Mammary epithelial cell (primary cell): ENCODE measurements at places on chromosomes 7 and 10.

- DNase-seq, result peak; percentile 66
Observed at GRCh38 chr10:10804998-10805740, 212.5 kb upstream of the CELF2 start.

DNA sequence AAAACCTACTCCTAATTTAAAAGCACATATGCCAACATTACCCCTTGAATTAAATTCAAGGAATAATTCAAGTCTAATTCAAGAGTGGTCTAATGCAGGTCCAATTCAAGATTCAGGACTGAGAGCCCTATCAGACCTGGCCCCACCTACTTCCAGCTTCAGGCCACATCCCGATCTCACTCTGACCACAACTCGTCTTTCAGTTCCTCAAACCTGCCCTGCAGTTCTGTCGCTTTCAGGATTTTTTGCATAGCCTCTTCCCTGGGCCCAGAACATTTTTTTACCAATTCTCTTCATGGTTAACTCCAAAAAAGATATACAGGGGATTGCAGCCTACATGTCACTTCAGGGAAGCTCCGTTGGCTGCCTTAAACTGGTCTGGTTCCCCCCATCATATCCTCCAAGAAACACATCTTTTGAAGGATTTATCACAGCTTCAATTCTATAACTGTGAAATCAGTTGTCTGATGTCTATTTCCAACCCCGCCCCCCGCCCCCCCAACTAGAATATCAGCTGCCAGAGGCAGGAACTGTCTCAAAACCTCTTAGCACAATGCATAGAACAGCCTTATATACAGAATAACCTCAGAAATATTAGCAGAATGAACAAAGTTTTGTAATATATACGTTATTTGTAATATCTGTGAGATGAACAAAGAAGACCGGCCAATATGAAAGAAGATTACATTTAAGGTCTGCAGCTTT, 20.8 kb downstream of the CCDC6 start:
- DNase-seq, result no peak

GRCh38 chr10:100625816-100626215, 90.1 kb downstream of the HIF1AN start:
- no peak for DNase-seq

GRCh38 chr7:103148131-103148993, 537 bp downstream of the NAPEPLD start:
- peak; percentile 17 for DNase-seq

GRCh38 chr10:27223964-27224363, 16.6 kb downstream of the ACBD5 start:
- peak; percentile 5 for DNase-seq

DNA sequence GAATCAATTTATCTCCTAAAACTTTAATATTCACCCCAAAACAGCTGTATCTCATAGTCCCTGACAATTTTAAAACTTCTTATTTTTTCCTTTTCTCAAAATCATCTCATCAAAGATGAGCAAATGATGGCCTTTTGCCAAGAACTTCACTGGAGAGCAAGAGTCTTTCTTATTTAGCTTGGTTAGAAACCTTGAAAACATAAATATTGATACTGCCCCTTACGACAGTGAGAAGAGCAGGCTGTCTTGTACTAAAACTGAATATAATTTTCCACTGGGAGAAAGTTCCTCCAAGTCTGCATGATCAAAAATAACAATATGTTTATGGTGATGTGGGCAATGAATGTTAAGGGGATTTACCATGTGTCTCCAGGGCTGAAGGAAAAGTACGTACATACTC, 109.0 kb downstream of the COL28A1 start:
- DNase-seq, result no peak

DNA sequence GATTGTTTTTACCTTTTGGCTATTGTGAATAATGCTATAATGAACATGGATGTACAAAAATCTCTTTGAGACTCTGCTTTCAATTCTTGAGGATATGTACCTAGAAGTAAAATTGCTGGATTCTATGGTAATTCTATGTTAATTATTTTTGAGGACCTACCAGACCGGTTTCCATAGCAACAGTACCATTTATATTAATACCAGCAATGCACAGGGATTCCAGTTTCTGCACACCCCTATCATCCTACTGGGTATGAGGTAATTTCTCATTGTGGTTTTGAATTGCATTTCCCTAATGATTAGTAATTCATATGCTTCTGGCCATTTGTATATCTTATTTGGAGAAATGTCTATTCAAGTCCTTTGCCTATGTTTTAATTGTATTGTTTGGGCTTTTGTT, 9.9 kb upstream of the PPP1R9A start:
- no peak for DNase-seq

- no peak for DNase-seq
Observed at GRCh38 chr10:119393019-119393418, 149.5 kb downstream of the RGS10 start.

GRCh38 chr7:47093320-47094234, 488.3 kb downstream of the TNS3 start:
- DNase-seq, result no peak

DNA sequence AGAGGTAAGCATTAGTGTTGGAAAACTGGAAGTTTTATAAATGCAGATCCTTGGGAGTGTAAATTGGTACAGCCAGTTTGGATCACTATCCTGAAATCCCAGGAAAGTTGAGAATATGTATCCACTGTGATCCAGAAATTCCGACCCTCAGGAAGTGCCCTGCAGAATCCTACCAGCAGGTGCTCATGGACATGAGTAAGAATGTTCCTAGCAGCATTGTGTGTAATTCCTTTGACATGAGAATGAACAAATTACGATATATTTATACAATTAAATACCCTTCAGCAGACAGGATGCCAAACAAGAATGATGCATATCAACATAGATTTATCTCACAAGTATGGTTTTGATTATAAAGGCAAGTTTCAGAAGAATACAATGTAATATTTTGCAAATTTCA, 181.6 kb downstream of the XPNPEP1 start:
- DNase-seq, result no peak

- no peak for DNase-seq
Observed at GRCh38 chr7:114916261-114916892, 5.5 kb upstream of the MDFIC start.

DNA sequence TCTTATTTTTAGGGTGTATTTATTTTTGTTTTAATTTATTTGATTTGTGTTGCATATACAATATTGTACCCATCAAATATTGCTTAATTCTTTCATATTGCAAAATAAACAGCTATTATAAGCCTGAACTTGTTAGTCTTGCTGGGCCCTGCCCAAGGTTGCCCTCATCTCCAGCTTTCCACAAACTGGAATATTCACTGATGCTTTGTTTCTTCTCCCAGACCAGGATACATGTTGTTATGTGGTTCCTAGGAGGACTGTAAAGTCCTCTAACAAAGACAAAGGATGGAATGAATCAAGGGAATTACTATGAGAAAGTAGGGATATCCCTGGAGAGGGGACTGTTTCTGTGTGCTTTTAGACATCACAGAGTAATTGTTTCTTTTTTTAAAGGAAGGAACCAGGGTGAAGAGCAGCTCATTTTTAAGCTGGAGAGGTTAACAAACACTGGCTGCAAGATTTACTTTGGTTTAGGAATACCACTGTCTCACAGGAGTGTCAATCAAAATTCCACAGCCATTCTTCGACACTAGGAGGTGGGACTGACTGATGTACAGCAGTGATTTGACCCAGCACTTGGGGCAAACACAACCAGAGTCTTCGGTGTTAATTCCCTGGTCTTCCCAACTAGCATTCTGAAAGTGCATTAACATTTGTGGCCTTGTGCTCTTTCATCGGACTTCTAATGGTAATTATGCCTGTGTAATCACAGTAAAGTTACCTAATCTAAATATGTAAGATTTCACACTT, 14.8 kb upstream of the CD36 start:
- DNase-seq, result peak; percentile 54

- no peak for DNase-seq
Observed at GRCh38 chr7:83394776-83395175, 232.1 kb upstream of the PCLO start.

DNA sequence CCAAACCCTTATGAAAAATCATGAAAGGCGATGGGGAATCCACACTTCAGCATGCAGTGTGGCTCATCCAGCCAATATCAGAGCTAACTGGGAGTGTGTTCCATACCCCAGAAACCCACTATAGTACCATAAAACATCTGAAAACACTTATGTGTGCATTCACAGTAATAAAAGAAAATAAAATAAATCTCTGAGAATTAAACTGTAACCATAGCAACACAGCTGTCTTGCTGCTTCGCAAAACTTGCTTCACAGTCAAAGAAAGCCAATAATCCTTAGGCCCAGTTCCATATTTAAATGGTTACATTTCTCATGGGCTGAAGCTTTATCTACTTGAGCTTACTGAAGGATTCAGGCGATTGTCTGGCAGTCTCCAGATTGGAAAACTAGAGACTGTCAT, 19.9 kb upstream of the POLR1F start:
- DNase-seq, result no peak

- DNase-seq, result no peak
Observed at GRCh38 chr10:88012641-88013040, 149.2 kb downstream of the PTEN start.

DNA sequence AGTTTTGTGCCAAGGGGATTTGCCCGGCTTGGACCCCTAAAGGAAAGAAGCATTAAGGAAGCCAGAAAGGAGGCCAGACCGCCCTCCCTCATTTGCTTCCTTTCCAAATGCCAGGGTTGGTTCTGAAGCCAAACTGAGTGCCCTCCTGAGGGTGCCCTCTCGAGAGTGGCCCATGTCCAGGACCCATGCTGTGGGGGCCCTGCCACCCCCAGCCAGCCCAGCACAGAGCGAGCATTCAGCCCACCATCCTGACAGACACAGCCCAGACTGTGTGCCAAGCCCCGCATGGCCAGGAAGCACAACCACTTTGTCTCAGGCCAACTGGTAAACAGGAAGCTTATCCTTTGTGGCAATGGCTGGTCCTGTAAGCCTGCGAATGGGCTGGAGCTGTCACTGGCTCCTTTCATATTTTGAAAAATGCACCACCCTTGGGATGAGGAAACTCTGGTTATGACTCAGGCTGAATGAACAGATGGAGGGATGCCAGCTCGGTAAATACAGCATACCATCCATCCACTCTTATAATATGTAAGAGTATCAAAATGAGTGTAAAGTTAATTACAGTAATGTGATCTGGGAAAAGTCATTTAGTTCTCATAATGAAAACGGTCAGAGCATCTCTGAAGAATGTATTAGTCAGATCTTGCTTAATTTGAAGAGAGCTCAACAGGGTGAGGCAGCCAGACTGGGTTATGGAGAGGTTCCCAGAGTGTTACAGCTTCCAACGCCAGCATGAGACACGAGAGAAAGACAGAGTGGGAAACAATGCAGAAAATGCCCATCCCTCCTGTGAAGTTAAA, 65.0 kb downstream of the STK17A start:
- peak; percentile 97 for DNase-seq

- peak; percentile 83 for DNase-seq
Observed at GRCh38 chr10:87761892-87762291, 56.1 kb downstream of the ATAD1 start.

GRCh38 chr10:114100848-114101741, 57.4 kb downstream of the ADRB1 start:
- DNase-seq, result no peak

DNA sequence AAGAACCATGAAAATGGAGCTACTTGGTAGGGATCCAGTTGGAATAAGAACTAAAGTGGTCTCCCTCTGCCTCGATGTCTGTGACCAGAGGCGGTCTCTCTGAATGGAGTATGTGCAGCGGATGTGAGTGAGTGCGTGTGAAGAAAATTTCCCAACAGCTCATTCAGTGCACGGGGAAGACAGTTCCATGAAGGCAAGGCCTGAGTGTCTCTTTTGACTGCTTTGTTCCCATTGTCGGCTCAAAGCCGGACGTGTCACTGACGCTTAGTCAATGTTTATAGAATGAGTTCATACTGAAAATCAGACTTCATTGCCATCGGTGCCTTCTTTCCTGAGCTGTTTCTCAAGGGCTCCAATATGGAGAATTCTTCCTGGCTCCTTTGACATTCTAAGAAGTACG, 55.3 kb upstream of the GRB10 start:
- peak; percentile 69 for DNase-seq

GRCh38 chr7:24135003-24135817, 148.8 kb upstream of the NPY start:
- DNase-seq, result no peak

DNA sequence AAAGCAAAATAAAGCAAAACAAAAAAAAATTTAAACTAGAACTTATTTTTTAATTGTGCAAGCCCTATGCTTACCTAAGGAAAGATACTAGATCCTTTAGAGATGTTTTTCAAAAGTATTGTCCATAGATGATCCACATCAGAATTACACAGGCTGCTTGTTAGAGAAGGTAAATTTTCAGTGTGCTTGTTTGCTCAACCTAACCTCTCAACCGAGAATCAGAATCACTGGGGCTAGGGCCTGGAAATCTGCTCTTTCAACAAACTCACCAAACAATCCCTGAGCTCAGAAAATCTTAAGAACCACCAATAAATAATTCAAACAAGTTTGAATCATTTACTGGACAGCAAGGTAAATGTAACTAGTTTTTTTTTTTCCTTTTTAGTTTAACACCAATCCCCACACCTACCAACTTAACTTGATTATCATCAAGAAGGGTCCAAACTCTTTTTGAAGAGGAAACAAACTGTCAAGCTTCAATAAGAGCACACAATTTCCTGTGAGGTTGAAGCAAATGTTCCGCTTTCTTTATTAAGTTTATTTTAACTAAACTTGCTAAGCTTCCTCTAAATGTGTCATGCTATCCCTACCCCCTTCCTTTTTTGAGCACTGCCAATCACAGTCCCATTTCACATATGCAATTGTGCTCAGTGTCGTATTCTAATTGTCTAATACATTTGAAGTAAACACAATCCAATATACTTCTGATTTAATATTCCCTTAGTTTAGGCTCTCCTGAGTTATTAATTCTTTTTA, 7.4 kb upstream of the TSPAN33 start:
- no peak for DNase-seq

GRCh38 chr7:69800495-69800894, 202.2 kb downstream of the AUTS2 start:
- no peak for DNase-seq

- peak; percentile 95 for DNase-seq
Observed at GRCh38 chr10:34941471-34942357, 126.6 kb upstream of the PARD3 start.

DNA sequence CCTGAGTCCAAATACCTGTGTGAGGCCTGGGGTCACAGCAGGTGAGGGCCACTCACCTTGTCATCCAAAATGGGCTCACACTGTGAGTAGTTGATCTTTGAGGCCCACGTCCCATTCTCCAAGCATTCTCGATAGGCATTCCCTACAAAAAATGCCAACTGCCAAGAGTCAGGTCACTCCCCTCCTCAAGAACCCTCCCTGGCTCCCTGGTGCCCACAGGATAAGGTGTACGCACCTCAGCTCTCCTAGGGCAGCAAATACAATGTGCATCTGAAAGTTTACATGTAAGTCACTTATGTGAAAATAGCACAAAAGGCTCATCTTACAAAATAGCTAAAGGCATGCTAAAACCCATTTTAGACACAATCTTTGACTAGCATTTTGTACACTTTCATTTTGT, 15.1 kb downstream of the CRHR2 start:
- no peak for DNase-seq

GRCh38 chr7:38658921-38659320, 27.7 kb upstream of the AMPH start:
- peak; percentile 4 for DNase-seq
